ENCODE measurements at places on chromosomes 2 and 18.
A peak's percentile ranks its signal among the peaks of the same experiment; 100 is the strongest.

DNA sequence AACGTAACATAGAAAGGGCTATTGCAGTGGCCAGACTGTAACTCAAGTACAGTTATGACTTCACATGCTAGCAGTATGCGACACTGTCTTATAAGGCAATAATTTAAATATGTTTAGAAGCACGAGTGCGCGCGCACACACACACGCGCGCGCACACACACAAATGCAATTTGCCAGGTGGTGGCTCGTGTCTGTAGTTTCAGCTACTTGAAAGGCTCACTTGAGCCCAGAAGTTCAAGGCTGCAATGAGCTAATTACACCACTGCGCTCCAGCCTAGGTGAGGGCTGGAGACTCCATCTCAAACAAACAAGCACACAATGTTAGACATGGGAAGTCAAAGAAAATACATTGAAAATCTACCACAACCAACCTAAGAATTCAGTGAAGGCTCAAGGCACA is 103.7 kb downstream of the USP34 start:
- DNase-seq: no peak

GRCh38 chr18:36211612-36212065 is 24.3 kb downstream of the MOCOS start:
- DNase-seq: peak; percentile 33

DNA sequence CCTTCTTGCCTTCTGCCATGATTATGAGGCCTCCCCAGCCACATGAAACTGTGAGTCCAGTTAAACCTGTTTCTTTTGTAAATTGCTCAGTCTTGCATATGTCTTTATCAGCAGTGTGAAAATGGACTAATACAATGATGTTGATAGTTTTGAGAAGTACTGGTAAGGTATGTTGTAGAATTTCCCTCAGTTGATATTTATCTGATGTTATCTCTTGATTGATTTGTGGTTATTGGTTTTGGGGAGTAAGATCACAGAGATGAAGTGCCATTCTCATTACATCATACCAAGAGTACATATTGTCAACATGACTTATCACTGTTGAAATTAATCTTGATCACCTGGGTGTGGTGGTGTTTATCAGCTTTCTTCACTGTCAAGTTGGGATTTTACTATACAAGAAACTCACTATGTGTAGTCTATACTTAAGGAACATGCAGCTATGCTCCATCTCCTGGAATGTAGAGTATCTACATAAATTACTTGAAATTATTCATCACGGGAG is 5.1 kb upstream of the SPAG16 start:
- no peak for DNase-seq

DNA sequence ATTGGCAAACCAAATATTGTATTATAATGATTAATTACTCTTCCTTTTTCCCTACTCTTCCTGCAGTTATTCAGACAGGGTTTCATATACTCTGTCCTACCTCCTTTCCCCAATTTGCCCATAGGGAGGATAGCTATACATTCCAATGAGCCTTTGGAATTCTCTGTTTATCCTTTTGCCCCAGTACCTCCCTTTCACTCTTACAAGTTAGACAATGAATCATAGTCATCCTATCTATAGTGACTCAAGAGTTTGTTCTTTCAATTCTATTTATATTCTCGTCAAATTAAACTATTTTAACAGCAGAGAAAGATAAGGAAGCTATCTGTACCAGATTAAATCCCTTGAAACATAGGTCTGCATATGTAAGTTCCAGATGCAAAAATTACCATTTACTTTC is 437.5 kb downstream of the NR4A2 start:
- DNase-seq: no peak

DNA sequence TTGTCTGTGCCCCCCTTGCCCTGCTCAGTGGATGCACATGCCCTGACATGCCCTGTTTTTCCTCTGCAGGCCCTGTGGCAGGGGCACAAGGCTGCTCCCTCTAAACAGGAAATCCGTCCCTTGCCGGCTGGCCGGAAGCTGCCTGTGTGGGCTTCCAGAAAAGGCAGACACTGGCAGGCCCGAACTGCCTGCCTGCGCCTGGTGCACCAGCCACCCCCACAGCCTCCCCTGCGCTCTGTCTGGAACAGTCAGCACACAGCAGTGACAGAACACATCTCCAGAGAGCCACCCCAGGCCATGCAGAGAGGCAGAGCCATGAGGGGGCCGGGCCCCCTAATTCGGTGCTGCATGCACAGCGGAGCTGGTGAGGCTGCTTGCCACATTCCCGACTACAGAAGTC is 33.5 kb downstream of the LOXHD1 start:
- no peak for DNase-seq

- no peak for DNase-seq
Observed at GRCh38 chr2:167192833-167193232, 304.6 kb downstream of the XIRP2 start.

DNA sequence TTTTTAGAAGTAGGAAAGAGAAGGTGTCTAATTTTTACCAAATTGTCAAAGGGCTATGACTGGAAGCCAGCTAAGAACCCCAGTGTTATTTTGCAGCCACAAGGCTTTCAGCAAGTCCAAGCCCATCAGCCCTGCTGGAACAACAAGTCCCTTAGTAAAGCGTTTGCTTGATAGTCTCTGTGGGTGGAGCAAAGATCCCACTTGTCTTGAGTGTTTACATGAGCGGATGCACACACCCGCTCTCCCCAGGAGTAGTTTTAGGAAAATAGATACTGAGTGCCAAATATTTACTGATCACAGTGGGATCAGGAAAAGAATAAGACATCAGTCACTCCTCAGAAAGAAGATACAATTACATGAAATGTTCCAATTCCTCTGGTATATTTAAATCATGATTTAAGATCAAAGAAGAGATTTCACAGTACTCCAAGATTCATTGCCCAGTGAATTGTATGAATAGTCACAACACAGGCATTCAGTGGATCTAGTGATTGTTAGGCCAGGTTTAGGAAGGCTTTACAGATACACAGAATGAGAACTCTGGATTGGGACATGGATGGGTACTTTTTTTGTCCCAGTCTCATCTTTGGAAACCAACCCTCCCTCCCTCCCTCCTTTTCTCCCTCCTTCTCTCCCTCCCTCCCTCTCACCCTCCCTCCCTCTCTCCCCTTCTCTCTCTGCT is 514.9 kb downstream of the PTPRM start:
- no peak for DNase-seq

DNA sequence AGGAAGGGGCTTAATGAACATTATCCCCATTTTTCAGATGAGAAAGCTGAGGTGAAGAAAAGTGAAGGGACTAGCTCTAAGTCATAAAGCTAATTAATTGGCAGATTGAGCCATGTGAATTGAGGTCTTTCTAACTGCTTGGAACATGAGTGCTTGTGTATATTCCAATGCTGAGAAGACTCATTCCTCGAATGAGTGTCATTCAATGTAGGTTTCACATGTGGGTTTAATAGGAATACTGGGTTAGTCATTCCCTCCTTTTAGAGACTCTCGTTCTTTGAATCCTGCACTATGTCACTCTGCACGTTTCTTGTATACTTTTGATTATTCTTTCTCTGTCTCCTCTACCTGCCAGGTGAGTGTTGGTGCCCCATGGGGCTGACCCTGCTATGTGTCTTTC is 218.2 kb downstream of the HRH4 start:
- DNase-seq: no peak

GRCh38 chr2:237726401-237726830 is 72.2 kb upstream of the RBM44 start:
- peak; percentile 48 for DNase-seq

GRCh38 chr2:230972046-230972445 is 23.9 kb upstream of the SPATA3 start:
- no peak for DNase-seq

GRCh38 chr2:226211439-226211838 is 588.2 kb downstream of the IRS1 start:
- peak; percentile 95 for DNase-seq

DNA sequence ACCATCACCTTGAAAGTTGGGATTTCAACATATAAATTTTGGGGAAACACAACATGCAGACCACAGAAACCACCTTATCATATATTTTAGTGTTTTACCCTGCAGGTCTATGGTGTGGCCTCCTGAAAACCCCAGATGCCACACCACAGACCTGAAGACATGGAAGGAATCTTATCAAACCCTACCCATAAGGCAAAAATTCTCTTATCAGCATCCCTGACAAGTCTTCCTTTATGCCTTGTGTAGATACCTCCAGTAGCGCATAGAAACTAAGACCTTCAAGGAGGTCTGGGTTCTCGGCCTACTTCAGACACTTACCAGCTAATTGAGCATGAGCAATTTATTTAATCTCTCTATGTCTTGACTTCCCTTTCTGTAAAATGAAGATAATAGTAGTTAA is 59.1 kb upstream of the SLC14A2 start:
- no peak for DNase-seq

GRCh38 chr2:222424729-222425671 is 657 bp downstream of the SGPP2 start:
- no peak for DNase-seq

- DNase-seq: peak; percentile 84
Observed at GRCh38 chr2:168961450-168962229, 60.5 kb downstream of the G6PC2 start.

DNA sequence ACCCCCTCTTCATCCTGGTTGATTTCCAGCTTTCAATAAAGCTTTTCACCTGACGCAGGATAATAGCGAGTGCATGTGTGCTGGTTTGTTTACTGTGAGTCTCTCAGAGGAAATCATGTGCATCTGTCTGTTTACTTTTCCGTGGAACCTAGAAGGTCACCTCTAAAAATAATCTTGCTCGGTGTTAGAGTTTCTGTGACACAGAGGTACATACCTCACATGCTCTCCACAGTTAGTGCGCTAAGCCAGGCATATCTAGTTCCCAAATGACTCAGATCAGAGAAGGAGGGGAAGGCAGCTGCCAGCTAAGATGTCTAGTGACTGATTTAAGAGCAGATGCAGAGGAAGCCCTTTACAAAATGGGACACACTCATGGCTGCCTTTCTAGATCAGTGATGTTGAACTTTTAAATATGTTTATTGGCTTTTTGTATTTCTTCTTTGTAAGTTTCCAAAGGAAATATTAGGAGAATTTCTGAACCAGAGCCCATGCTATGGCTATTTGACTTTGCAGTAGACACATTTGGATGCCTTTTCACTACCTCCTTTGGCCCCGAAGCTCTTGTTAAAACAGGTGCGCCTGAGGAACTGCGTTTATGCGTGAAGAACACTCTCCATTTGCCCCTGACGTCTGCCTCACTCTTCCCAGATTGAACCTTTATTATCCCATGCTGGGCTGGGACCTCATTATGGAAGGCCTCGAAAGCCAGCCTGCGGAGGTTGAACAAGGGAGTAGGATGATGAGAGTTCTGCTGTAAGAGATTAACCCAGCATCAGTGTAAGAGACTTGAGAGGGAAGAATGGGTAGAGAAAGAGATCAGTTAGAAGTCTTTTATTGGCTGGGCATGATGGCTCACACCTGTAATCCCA is 145.6 kb downstream of the FAM161A start:
- DNase-seq: peak; percentile 89

DNA sequence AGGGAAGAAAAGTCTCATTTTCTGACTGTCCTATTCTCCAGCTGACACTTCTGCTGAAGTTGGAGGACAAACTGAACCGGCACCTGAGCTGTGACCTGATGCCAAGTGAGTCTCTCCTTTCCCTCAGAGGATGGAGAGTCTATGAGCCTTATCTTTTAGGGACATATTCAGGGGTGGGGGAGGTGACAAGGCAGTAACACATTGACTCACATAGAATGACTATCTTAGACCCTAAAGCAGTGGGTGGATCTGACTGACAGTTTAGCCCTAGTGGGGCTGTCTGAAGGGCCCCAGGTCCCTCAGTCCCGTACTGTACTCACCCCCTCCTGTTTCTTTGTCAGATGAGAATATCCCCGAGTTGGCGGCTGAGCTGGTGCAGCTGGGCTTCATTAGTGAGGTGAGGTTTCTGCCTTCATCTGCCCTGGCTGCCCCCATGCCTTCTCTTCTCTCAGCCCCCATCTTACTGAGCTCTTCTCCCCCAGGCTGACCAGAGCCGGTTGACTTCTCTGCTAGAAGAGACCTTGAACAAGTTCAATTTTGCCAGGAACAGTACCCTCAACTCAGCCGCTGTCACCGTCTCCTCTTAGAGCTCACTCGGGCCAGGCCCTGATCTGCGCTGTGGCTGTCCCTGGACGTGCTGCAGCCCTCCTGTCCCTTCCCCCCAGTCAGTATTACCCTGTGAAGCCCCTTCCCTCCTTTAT is 805 bp upstream of the KRTCAP3 start:
- no peak for DNase-seq

Measured in renal cortical epithelial cell (primary cell).